ENCODE measurements at places on chromosomes 16 and 17.

- no peak for DNase-seq
These were observed 19.2 kb downstream of the FAM234A start for GRCh38 chr16:253833-254232.

GRCh38 chr16:47624563-47624962 lies 163.4 kb downstream of the PHKB start:
- no peak for DNase-seq

DNA sequence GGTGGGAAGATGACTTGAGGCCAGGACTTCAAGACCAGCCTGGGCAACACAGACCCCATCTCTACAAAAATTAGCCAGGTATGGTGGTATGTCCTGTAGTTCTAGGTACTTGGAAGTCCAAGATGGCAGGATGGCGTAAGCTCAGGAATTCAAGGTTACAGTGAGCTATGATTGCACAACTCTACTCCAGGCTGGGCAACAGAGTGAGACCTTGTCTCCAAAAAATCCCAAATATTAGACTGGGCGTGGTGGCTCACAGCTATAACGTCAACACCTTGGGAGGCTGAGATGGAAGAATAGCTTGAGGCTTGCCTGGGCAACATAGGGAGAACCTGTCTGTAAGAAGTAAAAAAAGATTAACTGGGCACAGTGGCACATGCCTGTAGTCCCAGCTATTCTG lies 30.8 kb downstream of the SUZ12 start:
- DNase-seq: no peak

- DNase-seq: no peak
These were observed 51.6 kb downstream of the PRKCA start for GRCh38 chr17:66353937-66354401.

- DNase-seq: no peak
These were observed 11.5 kb upstream of the ALOX15 start for GRCh38 chr17:4652997-4653396.
